ENCODE measurements at places on chromosomes 3 and 15. TPM values are rescaled to one million over a fixed set of nuclear protein-coding genes. Genes with fewer than 3 reads are reported as not detected.

GRCh38 chr15:48366584-48367312, 35.5 kb downstream of the DUT start:
- no peak for DNase-seq

Gene ERC2
- 59.7 TPM for total RNA-seq

GRCh38 chr3:192866804-192867203, 50.9 kb downstream of the MB21D2 start:
- DNase-seq, result no peak

- no peak for DNase-seq
These were observed 21.8 kb downstream of the DGKG start for GRCh38 chr3:186340204-186340603.

DNA sequence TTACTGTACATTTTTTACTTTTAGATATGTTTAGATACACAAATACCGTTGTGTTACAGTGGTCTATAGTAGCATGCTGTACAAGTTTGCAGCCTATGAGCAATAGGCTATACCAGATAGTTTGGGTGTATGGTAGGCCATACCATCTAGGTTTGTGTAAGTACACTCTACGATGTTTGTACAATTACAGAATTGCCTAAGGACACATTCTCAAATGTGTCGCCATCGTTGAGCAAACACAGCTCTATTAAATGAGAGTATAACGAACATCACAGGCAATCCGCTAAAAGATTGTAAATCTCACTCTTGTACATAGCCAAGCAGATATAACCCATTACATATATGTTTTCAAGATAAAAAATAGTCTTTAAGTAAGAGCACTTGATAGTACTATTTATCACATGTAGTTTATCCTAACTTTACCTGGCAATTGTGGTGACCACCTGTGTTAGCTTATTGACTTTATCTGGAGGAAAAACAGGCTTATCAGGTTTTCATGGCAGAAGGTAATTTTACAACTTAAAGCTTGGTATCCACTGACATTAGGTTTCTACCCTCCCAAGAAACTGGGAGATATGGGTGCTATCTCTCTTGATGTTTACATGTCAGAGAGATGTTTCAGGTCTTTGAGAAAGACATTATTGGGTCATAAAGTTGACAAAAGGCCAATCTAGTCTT, 898.7 kb downstream of the NSUN3 start:
- no peak for DNase-seq
